Kidney (tissue), 22 donors: ENCODE measurements at places on chromosomes 7 and 10. TPM values are rescaled to one million over a fixed set of nuclear protein-coding genes. Genes with fewer than 3 reads are reported as not detected.

RAPGEF5 gene
- 3.9 TPM for polyA plus RNA-seq

PTPRZ1 gene
- polyA plus RNA-seq: 0.17 TPM

LRRC61 gene
- 23.2 TPM for polyA plus RNA-seq

MKI67 gene
- polyA plus RNA-seq: 0.04 TPM

GRCh38 chr10:60295028-60295937, 94.4 kb downstream of the ANK3 start:
- no peak for DNase-seq

- no peak for DNase-seq
Measured at GRCh38 chr10:13087986-13088618, 11.9 kb upstream of the OPTN start.

- DNase-seq: peak; percentile 33
Measured at GRCh38 chr7:99407872-99408378, 472 bp downstream of the PDAP1 start.

- DNase-seq: peak; percentile 81
Measured at GRCh38 chr10:92290076-92290836, 622 bp downstream of the CPEB3 start.

GRCh38 chr7:11437994-11438393, 394.0 kb downstream of the THSD7A start:
- no peak for DNase-seq

GRCh38 chr10:79293841-79294581, 53.3 kb upstream of the PPIF start:
- no peak for DNase-seq

DNA sequence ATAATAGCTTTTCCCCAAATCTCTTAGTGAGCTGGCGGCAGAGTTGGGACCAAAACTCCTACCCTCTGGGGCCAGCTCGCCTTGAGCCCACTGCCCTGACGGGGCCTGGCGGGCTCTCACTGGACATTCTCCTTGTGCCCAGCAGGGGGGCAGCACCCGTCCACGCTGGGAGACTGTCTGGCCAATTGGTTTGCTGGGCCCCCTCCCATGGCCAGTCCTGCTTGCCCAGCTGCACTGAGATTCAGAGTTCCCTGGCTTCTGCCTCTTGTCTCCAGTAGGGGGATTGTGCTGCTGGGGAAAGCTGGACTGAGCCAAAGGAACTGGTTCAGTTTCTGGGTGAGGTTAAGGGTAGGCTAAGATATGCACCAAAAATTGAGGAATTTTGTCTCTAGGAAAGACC, 59.8 kb downstream of the RAMP3 start:
- DNase-seq: no peak

DNA sequence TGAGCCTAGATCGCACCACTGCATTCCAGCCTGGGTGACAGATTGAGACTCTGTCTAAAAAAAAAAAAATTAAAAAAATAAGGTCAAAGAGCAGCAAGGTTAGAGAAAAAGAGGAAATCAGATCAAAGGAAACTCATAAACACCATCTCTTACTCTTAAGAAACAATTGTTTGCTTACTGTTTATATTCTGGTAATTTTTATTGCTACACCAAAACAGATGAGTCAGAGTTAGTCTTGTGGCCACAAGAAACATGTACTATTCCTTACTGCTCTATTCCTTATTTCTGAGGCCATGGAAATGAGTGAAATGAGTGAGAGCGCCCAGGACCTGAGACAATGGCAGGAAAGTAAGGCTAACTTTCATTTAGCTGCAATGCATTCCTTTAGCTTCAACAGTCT, 387.3 kb downstream of the HPSE2 start:
- DNase-seq: no peak

DNA sequence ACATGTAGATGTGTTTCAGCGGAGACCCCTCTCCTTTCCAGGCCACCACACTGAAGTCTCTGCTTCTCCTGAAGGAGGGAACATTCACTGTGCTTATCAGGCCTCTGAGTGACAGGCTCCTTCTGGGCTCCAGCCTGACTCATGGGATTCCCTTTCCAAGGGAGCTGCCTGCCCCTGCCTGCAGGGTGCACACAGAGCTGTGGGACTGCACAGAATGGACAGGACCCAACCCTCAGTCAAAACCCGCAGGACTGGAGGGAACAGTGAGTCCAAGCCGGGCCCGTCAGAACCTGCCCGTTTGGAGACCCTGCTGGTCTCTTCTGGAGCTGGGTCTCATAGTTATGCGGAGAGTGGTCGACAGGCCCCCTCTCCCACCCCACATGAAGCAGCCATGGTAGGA, 32.6 kb downstream of the PLAC9 start:
- no peak for DNase-seq

DNA sequence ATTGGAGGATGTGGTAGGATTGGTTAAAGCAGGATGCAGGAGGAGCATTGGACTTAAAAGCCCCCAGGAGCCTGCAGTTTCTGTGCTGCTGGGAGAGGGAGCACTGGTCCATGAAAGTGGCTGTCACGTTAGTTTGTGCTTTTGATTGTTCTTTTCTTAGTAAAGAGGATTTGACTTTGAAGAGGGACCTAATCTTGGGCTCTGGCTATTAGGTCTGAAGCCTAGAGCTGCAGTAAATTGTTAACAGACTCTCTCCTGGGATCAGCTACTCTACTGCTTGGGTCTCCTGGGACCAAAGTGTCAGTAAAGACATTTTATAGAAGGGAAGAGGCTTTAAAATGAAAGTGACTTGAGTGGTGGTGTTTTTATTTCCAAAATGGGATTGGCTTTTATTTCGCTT, 3.7 kb downstream of the ZFYVE27 start:
- no peak for DNase-seq

DNA sequence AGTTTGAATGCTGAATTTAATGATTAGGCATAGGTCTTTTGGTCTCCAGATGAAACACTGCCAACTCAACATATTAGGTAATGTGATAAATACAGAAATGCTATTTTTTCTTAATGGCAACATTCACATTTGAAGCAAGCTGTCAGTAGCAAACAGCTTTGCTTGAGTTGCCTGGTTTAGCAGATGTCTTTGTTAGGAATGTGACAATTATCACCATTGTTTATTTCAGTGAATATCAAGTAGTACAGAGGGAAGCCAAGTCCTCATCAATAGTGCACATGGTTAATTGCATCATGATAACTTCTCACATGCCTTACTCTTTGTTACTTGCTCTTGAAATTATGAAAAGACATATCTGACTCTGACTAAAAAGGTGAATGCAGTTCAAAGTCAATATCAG, 23.7 kb upstream of the SEPTIN7 start:
- DNase-seq: no peak

GRCh38 chr7:142876236-142876960, 9.1 kb downstream of the TRPV6 start:
- no peak for DNase-seq

DNA sequence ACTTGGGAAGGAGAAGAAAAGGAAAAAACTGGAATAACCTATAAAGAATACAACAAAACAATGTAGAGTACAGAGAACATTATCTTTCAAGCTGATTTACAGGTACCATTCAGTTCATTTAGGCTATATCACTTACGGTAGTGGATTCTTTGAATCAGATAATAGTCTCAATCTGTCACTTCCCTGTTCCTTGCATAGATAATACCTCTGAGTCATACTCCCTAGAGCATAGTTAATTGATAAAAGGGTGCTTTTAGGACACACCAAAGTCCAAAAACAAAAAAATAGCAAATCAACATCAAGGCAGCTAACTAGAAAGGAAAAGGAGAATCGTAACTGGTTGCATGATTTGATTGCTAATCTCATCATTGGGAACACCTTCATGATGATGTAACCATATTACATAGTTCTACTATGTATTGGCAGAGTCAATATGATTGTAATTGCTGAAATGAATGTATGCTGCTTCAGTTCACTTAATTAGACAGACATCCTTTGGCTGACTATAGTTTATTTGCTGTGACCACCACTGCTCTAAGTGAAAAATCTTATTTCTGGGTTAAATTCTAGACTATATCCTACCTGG, 844.4 kb downstream of the GATA3 start:
- DNase-seq: no peak

DNA sequence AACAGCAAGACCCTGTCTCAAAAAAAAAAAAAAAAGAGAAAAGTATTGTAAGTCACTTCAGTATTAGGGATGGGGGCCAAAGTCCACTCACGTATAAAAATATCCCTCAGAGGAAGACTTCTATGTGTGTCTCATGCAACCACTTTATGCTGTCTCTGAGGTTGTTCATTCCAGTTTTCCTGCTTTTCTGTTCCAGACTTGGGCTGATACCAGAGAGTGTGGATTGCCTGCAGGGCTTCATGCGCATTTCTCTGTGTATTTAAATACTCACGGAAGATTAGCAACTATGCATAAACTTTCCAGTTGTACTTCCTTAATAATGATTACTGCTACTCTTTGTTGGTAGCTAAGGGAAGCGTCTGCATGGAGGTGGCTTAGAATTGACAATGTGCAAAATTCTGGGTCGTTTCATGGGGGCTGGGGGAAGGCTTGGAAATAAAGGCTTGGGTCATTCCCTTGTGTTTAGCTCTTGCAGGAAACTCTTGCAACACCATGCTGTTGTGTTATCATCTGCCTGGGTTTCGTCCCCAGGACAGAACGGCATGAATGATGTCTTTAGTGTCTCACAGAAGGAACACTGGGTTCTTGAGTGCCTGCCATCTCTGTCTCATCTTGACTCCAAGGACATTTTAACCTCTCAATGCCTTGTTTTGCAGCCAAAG, 54.1 kb downstream of the KIAA1217 start:
- DNase-seq: no peak

GRCh38 chr7:38502848-38503247, 128.3 kb downstream of the AMPH start:
- DNase-seq: no peak

DNA sequence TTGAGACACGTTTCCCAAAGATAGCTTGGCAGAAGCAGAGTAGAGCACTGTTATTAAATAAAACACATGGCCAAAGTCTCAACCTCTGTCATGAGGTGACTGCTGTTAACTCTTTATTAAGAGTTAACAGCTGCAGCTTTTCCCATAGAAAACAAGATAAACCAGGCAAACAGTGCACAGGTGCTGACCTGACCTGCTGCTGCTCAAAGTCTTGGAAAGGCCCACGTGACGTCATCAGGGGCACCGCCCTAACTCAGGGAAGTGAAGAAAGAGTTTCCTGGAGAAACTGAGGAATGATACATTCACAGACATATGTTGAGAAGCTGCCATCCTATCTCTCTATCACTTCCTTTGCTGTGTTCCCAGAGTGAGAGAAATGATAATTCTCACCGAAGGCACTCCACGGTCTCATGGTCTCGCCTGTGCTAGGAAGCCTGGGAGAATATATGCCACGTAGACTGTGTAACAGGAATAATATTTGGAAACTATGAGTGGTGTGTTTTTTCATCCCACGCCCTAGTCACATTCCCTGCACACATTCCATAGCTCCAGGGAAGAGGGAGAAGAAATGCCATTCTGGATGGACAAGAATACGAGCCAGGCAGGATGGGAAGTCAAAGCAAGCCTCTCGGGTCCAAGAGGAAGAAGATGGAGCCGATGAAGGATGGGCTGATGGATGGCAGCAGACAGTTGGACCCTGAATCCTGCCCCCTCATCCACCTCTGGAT, 146.2 kb upstream of the NFE2L3 start:
- DNase-seq: no peak

GRCh38 chr7:100568176-100568895, 5.4 kb downstream of the SAP25 start:
- DNase-seq: no peak
